Upper lobe of left lung (tissue), 6 donors: ENCODE measurements at places on chromosomes 5 and 9. TPM values are rescaled to one million over a fixed set of nuclear protein-coding genes. Genes with fewer than 3 reads are reported as not detected.

DNA sequence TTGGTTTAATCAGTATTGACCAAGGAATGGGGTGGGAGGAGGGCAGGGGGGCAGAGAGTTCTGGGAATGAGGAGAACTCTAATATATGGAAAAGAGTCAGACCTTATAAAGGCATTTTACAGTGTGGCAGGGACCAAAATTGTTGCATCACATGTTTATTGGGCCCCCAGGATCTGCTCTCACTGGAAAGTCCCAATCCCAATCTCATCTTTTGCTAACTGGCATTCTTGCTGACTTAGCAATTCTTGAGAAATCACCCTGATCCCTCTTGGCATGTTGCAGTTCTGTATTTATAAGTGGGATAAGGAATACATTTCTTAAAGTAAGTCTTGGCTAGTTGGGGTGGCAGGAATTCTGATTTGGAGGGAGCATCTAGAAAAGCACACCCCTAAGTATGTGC is 104.4 kb upstream of the CXCL14 start:
- H3K27ac ChIP-seq, result no peak overlapping the region
- H3K4me1 ChIP-seq, result no peaks in the 10 kb centered on the region
- DNase-seq, result no peak
- no peaks in the 10 kb centered on the region for H3K27me3 ChIP-seq
- H3K36me3 ChIP-seq, result no peaks in the 10 kb centered on the region

- no peaks in the 10 kb centered on the region for H3K36me3 ChIP-seq
- H3K4me1 ChIP-seq, result peaks cover 6% of the 10 kb centered on the region
- no peaks in the 10 kb centered on the region for H3K27me3 ChIP-seq
- no peak overlapping the region for H3K27ac ChIP-seq
- H3K4me3 ChIP-seq, result no peak overlapping the region
These were observed 36.7 kb downstream of the OLFML2A start for GRCh38 chr9:124813501-124814163.

DNA sequence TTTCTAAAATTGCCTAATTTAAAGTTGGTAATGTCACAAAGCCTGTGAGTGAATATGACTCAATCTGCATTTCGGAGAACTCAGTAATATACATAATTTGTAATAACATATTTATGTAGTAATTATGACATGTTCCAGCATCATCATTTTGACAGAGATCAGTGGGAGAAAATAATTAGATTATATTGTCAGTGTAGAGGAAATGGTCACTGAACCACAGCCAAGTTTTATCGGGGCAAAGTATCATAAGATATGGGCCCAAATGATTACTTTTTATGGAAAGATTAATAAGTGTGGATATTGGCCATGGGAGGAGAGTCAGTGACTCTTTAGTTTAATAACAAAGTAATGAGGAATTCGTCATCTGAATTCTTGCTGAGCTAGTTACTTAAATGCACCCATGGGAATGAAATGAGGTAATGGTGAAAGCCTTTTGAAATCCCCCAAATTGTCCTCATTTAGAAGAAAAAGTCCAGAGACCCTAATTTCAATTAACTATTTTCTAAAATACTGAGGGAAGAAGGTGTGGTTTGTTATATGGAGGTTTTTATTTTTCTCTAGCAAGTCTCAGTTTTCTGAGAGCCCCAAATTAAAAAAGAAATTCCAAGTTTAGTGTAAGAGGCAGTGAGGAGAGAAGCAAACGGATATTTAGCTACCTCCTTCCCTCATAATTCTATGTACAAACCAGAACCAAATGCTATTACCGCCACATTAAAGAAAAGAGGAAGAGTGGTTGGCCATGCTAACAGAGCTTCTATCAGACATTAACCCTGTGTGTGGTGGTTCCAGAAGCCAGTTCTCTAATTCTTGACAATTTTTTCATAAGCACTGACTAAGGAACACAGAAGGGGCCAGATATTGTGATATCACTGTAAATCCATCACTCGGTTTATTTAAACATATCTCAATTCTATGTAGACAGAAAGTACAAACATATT is 37.7 kb upstream of the MRPS30 start:
- no peaks in the 10 kb centered on the region for H3K4me1 ChIP-seq
- DNase-seq, result no peak
- no peaks in the 10 kb centered on the region for H3K27me3 ChIP-seq
- H3K36me3 ChIP-seq, result no peaks in the 10 kb centered on the region

DNA sequence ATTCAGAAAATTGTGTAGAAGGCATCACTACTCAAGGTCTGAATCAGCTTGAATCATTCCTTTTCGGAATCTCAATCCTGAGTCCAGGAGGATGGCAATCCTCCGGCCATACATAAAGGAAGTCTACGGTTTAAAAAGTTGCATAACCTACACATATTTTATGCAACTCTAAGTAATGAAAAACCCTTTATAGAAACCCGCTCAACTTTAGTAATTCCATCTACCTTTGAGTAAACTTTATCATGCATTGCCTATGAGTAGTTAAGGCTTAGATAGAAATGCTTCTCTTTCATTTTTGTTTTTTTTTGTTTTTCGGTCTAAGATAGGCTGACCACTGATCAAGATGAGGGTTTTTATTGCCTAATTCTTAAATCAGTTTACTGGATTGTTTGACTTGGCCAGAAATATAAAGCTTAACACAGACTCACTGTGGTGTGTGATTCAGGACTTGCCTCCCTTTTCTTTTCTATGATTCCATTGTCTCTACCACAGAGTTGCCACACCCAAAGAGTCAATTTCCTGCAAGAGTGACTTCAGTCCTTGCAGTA is 85.0 kb downstream of the LURAP1L start:
- no peaks in the 10 kb centered on the region for H3K36me3 ChIP-seq
- no peak for DNase-seq
- no peak overlapping the region for H3K4me3 ChIP-seq
- H3K4me1 ChIP-seq, result no peaks in the 10 kb centered on the region
- no peak overlapping the region for H3K27ac ChIP-seq

GRCh38 chr5:141504216-141504615 is 15.3 kb downstream of the PCDHGC5 start:
- no peak for DNase-seq
- no peaks in the 10 kb centered on the region for H3K27me3 ChIP-seq
- no peak overlapping the region for H3K27ac ChIP-seq
- H3K36me3 ChIP-seq, result no peaks in the 10 kb centered on the region

- no peak for DNase-seq
- no peak overlapping the region for H3K4me3 ChIP-seq
- H3K27ac ChIP-seq, result no peak overlapping the region
- no peaks in the 10 kb centered on the region for H3K36me3 ChIP-seq
- no peaks in the 10 kb centered on the region for H3K27me3 ChIP-seq
These were observed 65.9 kb downstream of the HABP4 start for GRCh38 chr9:96515621-96516470.

DNA sequence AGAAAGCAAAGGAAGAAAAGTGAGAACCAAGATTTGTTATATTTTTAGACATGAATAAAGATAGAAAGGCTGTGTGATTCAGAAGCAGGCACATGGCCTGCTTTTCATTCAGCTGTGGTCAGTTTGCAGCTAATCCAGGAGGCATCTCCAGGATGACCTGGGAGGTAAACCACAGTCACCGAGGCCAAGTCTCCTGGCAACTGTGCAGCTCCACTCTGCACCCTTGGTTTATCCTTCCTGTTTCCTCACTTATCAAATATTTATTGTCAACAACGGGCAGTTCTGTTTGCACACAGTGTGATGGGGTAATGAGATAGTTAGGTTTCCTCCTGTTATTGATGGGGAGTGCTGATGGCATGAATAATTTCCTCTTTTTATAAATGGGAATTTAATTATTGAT is 243.0 kb downstream of the PSAT1 start:
- H3K27ac ChIP-seq, result no peak overlapping the region
- H3K4me1 ChIP-seq, result no peaks in the 10 kb centered on the region
- H3K27me3 ChIP-seq, result no peaks in the 10 kb centered on the region
- H3K4me3 ChIP-seq, result no peak overlapping the region
- no peak for DNase-seq

- no peaks in the 10 kb centered on the region for H3K4me1 ChIP-seq
- no peaks in the 10 kb centered on the region for H3K27me3 ChIP-seq
- H3K4me3 ChIP-seq, result no peak overlapping the region
- no peak for DNase-seq
- H3K27ac ChIP-seq, result no peak overlapping the region
- no peaks in the 10 kb centered on the region for H3K36me3 ChIP-seq
These were observed 128.1 kb downstream of the ACTL7B start for GRCh38 chr9:108727580-108728111.

DNA sequence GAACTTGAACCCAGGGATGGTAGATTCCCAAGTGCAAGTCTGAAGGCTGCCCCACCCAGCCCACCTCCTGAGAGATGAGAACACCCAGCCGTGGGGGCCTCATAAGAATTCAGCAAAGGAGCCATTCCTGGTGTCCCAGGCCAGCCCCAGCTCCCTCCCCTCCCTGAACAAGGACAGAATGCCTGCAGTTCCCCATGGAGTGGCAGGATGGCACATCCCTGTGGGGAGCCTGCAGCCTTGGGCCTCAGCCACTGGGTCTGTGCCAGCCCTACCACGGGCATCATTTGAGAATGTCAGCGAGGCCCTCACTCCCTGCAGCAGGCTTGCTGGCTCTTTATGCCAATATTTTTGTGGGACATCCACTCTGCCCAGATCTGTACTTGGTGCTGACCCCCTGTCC is 36.2 kb upstream of the RAPGEF1 start:
- H3K27me3 ChIP-seq, result no peaks in the 10 kb centered on the region
- no peak overlapping the region for H3K4me3 ChIP-seq
- H3K36me3 ChIP-seq, result no peaks in the 10 kb centered on the region
- H3K4me1 ChIP-seq, result no peaks in the 10 kb centered on the region
- H3K27ac ChIP-seq, result no peak overlapping the region

GRCh38 chr5:10393491-10393890 is 40.0 kb downstream of the MARCHF6 start:
- no peaks in the 10 kb centered on the region for H3K27me3 ChIP-seq
- no peak overlapping the region for H3K4me3 ChIP-seq
- H3K36me3 ChIP-seq, result peaks cover 21% of the 10 kb centered on the region
- H3K4me1 ChIP-seq, result no peaks in the 10 kb centered on the region
- H3K27ac ChIP-seq, result no peak overlapping the region
- DNase-seq, result no peak

DNA sequence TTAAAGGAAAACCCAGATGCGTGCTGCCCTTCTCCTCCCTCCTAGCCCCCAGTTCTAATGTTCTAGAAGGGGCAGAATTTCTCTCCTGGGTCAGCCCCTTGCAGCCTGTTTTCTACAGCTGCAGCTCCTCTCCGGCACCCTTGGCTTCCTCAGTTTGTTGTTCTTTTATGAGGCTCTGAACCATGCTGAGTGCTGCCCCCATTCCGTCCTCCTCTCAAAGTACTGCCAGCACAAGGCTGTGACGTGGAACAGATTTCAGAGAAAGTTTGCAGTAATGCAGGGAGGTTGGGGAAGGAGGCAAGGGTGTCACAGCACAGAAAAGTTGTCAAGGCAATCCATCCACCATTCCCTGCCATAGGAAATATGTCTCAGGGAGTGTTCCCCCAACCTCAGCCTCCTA is 63.3 kb downstream of the RGS3 start:
- H3K27ac ChIP-seq, result peak overlapping the region; percentile 81
- H3K4me3 ChIP-seq, result no peak overlapping the region
- H3K27me3 ChIP-seq, result no peaks in the 10 kb centered on the region
- no peak for DNase-seq
- H3K36me3 ChIP-seq, result no peaks in the 10 kb centered on the region

DNA sequence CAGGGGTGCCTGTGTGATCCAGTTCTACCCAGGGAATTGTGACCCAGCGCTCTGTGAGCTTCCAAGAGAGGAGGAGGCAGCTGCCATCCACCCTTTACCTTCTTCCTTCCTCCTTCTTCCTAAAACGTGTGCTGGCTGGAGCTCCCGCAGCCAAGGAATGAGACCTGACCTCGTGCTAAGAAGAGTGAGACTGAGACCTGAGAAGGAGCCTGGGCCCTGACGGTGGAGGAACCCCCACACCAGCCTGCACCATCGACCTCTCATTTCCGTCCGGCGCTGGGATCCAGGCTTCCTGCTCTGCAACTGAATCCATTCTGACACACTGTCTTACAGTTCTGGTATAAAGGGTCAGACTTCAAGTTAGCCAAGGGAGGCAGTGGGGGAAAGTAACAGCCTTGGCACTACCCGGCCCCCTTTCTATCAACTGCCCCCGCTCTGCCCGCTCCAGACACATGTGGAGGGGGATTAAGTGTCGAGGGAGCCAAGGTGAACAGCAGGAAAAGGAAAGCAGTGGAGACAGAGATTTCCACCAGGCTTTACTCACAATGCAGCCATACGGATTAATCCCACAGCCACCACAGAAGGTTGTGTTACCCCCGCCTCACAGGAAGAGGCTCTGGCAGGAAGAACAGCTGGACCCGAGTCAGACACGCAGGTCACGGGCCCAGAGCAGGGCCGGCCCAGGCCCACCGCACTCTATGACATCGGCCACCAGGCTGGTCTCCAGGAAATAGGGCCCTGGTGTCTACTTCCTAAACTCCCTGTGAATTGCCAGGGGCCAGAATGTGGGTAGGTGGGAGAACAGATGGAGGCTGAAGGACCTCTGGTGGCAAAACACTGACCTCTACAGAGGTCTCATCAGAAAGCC is 15.8 kb downstream of the MGAT1 start:
- H3K36me3 ChIP-seq, result peaks cover 16% of the 10 kb centered on the region
- peak overlapping the region; percentile 74 for H3K27ac ChIP-seq
- no peak for DNase-seq
- H3K4me3 ChIP-seq, result no peak overlapping the region
- peaks cover 47% of the 10 kb centered on the region for H3K4me1 ChIP-seq

- H3K4me1 ChIP-seq, result no peaks in the 10 kb centered on the region
- peaks cover 12% of the 10 kb centered on the region for H3K36me3 ChIP-seq
These were observed 42.1 kb downstream of the NKD2 start for GRCh38 chr5:1050423-1051365.

- no peak overlapping the region for H3K27ac ChIP-seq
- H3K4me3 ChIP-seq, result no peak overlapping the region
- H3K4me1 ChIP-seq, result no peaks in the 10 kb centered on the region
- no peaks in the 10 kb centered on the region for H3K36me3 ChIP-seq
- H3K27me3 ChIP-seq, result no peaks in the 10 kb centered on the region
- no peak for DNase-seq
These were observed 100.6 kb downstream of the HACD4 start for GRCh38 chr9:20930836-20931235.

- H3K27ac ChIP-seq, result no peak overlapping the region
- no peak overlapping the region for H3K4me3 ChIP-seq
These were observed 121.0 kb downstream of the PDZD2 start for GRCh38 chr5:31759925-31760324.

DNA sequence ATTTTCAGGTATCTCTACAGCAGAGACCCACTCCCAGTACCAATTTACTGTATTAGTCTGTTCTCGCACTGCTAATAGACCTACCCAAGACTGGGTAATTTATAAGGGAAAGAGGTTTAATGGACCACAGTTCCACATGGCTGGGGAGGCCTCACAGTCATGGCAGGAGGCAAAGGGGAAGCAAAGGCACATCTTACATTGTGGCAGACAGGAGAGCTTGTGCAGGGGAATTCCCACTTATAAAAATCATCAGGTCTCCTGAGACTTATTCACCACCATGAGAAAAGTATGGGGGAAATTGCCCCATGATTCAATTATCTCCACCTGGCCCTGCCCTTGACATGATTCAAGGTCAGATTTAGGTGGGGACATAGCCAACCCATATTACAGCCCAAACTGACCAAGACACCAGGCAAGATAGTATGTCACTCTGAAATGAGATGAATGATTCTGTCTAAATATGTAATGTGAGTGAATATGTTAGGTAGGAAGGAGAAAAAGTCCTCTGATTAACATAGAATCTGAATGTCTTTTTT is 182.5 kb upstream of the CDH12 start:
- H3K27ac ChIP-seq, result no peak overlapping the region
- DNase-seq, result no peak
- no peaks in the 10 kb centered on the region for H3K27me3 ChIP-seq
- H3K4me1 ChIP-seq, result no peaks in the 10 kb centered on the region
- no peak overlapping the region for H3K4me3 ChIP-seq

Gene LCN12
- total RNA-seq, result 5.2 TPM

Gene BARHL1
- not detected for total RNA-seq

Gene FBN2
- total RNA-seq, result 1.6 TPM

Gene EQTN
- not detected for total RNA-seq

Gene FSTL4
- total RNA-seq, result 0.49 TPM

Gene TNFSF8
- 6.5 TPM for total RNA-seq

Gene PCDHB4
- total RNA-seq, result 0.49 TPM

Gene PRDM9
- total RNA-seq, result not detected
